ENCODE measurements at places on chromosomes 3 and 15.

DNA sequence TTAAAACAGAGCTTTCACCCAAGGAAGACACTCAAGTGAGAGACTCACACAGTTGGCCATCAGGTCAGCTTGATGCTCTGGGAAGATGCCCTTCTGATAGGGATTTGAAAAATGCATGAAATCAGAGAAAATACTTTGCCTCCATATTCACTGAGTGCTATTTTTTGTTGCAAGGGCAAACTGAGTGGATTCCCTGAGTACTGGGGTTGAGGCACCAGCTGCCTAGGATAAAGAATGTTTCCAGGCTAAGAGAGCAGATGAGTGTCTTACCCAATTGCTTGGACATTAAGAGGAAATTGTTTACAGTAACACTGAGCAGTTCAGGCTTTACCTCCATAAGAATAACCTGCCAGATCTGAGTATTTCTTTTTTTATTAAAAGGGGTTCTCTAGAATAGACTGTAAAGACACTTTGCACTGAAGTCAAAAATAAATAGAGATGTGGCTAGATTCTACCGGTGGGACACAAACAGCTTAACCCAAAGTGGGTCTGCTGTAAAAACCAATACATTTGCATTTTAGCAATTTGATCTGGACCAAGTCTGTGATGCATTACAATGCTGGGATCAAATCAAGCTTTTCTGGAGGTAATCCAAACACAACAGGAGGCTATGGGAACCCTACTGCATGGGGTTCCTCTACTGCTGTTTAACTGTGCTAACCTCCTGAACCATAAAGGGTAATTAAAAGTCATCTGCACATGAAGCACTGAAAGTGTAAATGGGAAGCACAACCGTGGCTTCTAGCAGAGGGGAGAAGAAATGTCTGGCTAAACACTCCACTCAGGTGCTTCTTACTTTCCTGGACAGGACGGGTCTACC, 238.8 kb upstream of the WNT5A start:
- no peak for DNase-seq

DNA sequence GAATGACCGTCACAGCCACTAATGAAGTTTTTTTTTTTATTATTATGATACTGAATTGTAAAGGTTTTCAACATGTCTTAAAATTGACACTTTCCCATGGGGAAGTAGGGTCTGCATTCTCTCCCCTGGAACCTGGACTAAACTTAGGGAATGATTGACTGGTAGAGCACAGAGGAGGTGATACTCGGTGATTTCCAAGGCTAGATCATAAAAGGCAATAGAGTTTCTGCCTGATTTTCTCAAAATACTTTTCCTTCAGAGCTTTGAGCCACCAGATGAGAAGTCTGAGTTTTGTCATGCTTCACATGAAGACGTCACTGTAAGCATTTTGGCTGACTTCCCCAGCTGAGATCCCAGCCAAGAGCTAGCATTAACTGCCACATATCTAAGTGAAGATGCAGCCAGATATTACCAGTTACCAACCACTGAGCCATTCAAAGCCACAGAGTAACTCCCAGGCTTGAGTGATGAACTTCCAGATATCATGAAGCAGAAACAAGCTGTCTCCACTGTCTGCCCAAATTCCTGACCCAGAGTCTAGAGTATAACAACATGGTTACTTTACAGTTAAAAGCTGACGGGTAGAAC, 105.8 kb downstream of the LSAMP start:
- no peak for DNase-seq

- DNase-seq = no peak
Observed at GRCh38 chr3:56860939-56861338, 59.2 kb upstream of the ARHGEF3 start.

DNA sequence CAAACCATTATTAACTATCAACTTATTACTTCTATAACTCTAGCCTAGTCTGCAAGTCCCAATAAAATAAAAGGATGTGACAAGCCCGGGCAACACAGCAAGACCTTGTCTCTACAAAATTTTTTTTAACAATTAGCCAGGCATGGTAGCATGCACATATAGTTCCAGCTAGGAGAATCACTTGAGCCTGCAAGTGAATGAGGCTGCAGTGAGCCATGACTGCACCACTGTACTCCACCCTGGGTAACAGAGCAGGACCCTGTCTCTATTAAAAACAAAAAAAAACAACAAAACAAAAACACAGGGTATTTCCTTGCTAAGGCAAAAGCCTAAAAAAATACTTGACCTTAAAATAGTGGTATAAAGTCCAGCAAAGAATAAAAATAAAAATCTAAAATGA, 31.4 kb downstream of the ANKRD28 start:
- DNase-seq = no peak

DNA sequence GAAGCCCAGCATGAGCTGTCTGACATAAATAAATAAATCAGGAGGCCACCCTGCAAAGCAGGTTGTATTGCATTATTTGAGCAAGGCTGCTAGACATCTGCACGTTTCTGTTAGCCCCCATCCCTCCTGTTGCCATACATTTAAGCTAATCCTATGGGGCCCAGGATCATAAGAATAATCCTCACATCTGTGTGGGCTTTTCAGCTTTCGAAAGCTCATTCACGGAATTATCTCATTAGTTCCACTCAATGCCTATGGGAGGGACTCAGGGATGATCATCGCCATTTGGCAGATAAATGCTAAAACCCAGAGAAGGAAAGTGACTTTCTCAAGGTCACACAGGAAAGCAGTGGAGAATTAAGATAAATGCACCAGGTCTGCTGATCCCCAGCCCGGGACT, 123.4 kb downstream of the TLE3 start:
- no peak for DNase-seq

DNA sequence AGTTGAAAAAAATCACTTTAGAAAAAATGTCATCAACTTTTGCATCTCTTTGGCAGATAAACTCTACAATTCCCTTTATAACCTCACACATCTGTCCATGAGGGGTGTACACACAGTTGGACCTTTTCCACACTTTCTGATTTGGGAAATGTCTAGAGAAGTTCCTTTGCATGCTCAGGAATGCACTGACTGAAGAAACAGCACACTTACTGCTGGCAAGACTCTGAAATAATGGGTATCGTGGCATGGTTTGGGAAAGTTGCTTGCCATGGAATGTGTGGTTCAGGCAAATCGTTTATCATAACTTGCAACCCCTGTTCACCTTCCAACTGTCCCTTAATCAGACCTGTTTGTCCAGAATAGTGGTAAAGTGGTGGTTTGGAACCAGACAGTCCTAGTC, 135.3 kb upstream of the TGFBR2 start:
- no peak for DNase-seq

DNA sequence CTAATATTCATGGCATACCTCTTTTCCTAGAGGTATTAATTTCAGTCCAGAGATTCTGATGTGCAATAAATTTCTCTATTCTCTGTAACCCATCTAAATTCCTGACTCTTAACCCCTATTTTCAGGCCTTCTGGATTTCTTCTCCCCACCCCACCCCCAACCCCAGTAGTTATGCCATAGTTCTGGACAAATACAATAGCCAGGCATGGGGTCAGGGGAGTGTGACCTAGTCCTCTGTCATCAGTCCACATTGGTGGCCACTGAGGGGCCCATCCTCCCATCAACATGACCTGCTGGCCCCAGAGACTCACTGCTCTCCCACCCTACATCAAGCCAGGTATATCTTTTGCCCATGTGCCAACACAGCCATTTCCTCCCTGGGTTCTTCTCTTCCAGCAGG, 3.8 kb upstream of the LIPC start:
- no peak for DNase-seq

DNA sequence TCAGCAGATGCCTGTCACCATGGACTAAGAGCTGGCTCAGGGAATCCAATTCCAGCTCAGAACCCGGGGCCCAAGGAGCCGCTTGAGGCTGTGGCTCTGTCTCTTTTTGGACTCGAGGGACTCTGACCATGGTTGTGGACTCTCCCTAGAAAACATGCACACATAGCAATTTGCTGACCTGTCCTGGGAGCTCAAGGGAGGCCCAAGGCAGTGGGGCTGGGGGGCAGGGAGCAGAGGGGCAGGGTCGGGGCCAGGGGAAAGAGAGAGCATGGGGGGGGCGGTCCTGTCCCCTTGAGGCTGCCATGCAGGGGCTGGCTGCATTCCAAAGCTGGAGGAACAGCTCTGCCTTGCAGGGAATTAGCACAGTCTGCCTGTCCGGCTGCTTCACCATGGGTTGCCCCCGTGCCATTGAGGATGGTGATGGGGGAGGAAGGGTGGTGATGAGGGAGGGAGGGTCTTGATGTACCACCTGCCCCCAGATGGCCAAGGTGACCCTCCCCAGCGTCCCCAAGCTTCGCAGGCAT, 190.1 kb downstream of the GOLGA6L6 start:
- no peak for DNase-seq

DNA sequence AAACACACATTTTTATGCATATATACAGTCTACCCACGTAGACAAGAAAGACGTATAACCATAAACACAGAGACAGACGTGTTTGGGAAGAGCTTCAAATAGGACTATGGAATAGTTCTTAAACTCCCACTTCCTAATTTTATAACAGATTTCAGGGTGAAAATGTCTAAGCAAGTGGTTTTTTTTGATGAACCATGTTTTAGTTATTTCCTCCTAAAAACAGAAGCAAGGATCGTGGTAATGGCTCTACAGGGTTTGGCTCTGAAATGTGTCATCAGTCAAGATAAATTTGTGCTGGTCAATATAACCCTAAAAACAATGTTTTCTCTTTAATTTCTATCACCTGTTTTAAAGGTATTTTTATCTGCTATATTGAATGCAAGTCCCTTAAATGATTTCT, 58.2 kb downstream of the FMN1 start:
- DNase-seq = no peak

DNA sequence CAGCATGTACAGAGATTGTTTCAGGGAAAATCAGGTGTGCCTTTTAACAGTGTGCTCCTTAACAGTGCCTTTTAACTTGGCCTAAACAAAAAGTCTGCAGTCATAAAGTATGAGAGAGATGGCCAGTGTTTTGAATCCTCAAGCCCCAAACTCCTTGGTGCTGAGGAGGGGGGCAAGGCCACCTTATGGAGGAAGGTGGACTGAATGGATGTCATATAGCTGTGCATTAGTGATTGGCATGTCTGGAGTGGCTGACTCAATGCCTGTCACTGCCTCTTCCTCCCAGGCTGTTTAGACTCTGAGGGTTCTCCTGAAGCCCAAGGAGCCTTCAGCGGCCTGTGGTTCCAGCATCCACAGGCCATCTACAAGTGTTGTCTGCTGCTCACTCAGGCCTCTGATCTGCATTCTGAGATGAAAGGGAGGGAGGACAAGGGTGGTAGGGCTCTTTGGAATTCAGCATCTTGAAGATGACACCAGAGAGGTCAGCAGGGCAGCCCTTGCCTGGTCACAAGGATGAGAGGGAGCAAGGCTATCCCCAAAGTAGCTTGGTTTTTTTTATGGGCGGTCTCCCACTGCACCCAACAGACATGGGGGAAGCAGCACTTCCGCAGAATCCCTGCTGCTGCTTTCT, 1.5 kb downstream of the FOXL2NB start:
- DNase-seq = no peak

DNA sequence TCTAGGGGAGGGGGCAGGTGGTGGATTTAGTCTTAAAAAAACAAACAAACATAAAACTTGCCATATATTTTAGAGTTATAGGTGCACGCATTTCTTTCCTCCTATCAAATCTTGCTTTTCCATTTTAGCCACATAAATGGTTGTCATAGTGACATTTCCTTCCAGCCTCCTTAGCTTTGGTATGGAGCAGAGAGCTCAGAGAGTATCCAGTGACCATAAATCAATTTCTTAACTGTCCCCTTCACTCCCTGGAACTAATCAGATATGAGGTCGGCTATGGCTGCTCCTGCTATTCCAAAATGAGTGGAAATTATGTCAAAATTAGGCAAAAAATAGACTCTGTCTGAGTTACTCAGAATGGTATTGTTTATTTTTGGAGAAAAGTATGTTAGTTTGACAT, 164.5 kb downstream of the EBLN2 start:
- DNase-seq = no peak

DNA sequence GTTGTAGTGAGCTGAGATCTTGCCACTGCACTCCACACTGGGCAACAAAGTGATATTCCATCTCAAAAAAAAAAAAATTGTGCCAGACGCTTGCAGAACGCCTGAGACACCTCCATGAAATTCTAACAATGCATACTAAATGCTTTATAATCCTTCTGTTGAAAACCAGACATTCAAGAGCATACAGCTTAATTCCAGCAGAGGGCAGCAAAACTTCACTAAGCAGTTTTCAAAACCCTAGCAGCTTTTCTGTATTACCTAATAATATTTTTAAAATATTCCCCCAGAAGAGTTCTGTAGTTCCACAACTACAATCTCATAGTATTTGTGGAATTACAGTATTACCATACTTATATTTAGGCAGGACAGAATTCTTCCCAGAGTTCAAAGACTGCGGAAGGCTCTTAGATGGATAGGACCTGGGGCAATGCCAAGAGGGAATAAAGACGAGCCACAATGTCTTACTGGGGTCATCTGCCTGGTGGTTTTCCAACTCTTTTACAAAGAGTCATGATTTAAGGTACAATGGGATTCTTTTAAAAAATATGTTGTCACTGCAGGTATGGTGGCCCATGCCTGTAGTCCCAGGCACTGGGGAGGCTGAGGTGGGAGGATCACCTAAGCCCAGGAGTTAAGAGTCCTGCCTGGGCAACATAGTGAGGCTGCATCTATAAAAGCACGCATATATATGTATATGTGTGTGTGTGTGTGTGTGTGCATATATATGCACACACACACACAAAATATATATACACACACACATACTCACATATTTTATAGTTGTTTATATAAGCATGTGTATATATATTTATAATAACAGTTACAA, 19.6 kb upstream of the TASOR start:
- DNase-seq = no peak

DNA sequence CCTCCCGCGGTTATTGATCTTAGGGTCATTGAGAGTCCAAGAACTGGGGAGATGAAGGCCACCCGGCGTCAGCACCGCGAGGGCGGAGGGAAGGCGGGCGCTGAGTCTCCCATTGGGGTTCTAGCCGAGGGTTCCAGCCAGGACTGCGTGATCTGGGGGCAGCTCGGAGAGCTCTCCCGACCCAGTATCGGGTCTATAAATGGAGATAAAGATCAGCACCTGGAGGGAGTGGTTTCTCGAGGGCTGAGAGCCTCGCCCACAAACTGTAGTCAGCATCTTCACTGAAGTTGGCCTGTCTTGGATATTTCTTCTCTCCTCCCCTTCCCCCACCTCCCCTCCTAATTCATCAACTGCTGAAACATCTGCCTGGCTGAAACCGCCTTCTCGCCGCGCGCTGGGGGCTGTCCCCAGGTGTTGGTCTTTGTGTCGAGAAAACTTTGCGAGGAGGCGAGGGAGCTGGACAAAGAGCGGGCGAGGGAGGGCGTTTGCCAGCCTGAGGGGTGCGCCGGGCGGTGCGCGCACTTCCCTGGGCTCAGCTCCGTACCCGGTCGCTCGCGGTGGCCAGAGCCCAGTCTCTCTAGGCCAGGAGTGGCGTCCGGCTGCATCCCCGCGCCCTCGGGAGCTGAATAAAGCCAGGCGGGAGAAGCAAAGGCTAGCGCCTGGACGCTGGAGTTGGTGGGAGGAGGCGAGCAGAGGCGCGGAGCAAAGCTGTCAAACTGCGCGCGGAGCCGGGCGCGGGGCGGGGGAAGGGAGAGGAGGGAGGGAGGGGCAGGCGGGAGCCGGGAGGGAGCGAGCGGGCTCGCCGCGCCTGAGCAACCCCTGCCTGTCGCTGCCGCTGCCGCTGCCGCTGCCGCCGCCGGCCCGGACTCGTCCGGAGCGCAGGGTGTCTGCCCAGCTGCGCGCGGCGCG, at the start of gene ST8SIA2:
TSS of gene ST8SIA2 (plus strand) at position 811 of the 909 bp plus-strand sequence. CDS start 184 bp downstream, outside the sequence.
- DNase-seq = no peak

GRCh38 chr3:109242187-109242523, 74.2 kb downstream of the DPPA2 start:
- no peak for DNase-seq

- no peak for DNase-seq
Observed at GRCh38 chr3:47704237-47704612, 77.5 kb downstream of the SMARCC1 start.
